Hippocampal formation (tissue), 2 donors: ENCODE measurements at places on chromosomes 6 and 20.

GRCh38 chr20:50913690-50914375 lies 17.4 kb downstream of the ADNP start:
- DNase-seq: no peak

- no peak for DNase-seq
These were observed 10.8 kb upstream of the ARMC2 start for GRCh38 chr6:108837236-108837971.

DNA sequence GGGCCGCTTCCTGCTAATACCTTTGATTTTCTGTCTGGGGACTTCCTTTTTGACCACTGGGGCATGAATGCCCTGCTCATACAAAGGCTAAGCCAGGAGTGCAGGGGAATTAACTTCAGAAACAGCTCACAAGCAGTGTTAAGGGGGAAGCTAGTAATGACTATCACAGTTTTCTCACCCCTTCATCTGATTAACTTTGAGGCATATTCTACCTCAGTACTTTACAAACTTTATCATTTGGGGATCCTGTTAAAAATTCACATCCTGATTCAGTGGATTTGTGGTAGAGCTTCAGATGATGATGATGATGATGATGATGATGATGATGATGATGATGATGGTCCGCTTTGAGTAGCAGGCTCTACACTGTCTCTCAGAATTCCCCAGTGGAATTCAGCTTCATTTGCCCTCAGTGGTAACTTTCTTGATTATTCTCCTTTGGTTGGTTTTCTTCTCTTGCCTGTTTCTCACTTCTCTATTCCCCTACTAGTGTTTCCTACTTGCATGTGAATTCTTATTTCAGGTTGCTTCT lies 78.4 kb upstream of the TMEM170B start:
- DNase-seq: no peak

GRCh38 chr6:26155061-26155930 lies 68.1 kb downstream of the HFE start:
- DNase-seq: no peak

DNA sequence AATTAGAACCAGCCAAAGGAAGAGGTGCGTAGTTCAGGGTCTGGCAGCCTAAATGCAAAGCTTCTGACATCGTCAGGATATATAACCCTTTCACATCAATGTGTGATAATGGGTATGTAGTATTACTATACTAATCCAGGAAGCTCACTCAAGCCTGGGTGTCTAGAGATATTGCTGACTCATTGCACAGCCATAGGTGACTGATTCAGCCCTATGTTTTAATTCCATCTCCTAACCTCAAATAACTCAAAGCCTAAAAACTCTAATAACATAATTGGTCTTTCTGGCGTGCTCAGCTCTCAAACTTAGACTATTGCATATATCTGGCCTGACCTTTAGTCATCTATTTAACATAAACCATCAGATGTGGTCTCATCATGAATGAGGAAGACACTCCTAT lies 658.4 kb downstream of the TBC1D32 start:
- DNase-seq: no peak

GRCh38 chr6:169738204-169738975 lies 13.0 kb downstream of the DYNLT2 start:
- DNase-seq: no peak

DNA sequence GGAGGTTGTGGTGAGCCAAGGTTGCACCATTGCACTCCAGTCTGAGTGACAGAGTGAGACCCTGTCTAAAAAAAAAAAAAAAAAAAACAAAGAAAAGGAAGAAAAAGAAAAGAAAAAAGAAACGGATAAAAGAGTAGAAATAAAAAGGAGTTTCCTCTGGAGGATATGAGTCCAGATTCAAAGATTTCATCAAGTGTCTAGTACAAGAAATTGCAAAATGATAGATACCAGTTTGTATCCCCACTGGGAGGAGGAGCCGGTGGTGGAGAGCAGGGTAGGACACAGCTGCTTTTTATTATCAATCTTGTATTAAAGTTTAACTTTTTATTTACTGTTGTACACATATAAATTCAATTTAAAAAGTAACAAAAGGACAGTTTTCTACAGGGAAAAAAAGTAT lies 113.9 kb downstream of the BMP7 start:
- DNase-seq: no peak

DNA sequence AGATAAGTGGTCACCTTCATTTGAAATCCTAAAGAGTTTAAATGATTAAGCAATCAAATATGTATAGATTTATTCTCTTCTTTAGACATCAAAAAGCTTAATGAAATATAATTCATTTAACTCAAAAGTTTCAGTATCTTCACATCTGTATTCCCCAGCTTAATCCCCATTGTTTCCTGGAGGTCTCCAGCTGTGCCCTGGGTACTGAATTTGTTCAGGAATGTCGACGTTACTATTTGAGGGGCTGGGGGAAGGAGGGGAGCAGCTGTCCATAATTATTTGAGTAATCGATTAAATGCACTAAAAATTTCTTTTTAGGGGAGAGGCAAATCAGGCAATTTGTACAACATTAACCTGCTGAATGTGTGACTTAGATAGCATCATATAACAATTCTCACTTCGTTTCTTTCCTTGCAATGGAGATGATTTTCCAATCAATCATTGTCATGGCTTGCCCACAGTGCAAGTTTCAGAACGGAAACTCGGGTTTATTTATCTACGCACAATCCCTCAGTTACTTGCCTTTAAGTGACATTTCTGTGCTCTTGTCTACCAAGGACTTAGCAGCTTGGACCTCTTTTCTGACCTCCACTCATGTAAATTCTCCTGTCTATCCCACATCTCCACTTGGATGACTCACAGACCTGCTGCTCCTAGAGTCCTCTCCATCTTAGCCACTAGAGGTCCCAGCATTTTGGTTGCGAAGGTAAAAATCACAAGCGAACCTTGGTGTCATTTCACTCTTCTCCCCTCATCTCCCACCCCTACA lies 3.9 kb downstream of the DOK5 start:
- DNase-seq: no peak

- no peak for DNase-seq
These were observed 4.1 kb downstream of the MAP1LC3A start for GRCh38 chr20:34562641-34563040.

DNA sequence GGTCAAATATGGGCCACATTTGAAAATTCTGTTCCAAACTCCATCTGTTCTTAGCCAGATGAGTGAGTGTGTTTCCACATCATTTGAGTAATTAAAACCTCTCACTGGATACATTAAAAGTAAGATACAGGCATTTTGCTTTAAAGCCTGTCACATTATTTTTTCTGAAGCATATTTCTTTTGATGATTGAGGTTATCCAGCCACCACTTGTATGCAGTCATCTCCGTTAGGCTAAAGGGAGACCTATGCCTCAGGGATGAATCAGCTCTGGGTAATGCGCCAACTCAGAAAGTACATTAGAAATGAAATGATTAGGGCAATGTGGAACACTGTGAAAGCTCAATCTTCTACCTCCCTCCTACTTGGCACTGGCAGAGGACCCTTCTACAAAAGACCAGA lies 90.7 kb downstream of the SNAP25 start:
- DNase-seq: no peak

GRCh38 chr6:142440600-142441293 lies 138.9 kb downstream of the ADGRG6 start:
- DNase-seq: no peak

GRCh38 chr20:63854069-63854765 lies 7.1 kb upstream of the ABHD16B start:
- no peak for DNase-seq

GRCh38 chr20:47865451-47865850 lies 80.2 kb upstream of the SULF2 start:
- no peak for DNase-seq

DNA sequence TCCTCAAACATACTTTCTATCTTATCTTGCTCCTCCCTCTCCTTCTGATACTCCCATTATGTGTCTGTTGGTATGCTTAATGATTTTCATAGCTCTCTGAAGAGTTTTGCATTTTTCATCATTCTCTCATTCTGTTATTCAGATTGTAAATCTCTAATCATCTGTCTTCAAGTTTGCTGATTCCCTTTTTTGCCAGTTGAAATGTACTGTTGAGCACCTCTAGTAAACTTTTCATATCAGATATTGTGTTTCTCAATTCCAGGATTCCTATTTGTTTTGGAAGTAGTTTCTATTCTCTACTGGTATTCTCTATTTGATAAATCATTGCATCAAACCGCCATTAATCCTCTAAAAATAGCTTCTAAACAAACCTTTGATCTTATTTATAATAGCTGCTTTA lies 387.7 kb downstream of the PAX1 start:
- no peak for DNase-seq

DNA sequence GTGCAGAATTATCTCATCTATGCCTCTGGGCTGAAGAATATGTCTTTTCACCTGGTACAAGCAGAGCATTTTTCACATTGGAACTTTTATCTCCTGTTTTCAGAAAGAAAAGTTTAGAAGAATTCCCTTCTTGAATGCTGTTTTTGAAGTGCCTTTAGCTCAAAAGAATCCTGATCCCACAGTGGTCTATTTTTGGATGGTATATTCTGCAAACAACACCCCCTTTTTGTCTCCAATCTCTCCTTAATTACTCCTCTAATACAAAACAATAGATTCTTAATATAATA lies 57.7 kb upstream of the HFE start:
- DNase-seq: no peak

- no peak for DNase-seq
These were observed 118.6 kb upstream of the ASF1A start for GRCh38 chr6:118775381-118775780.

- no peak for DNase-seq
These were observed 50.9 kb upstream of the PDE10A start for GRCh38 chr6:165713845-165714466.

GRCh38 chr20:53853111-53853713 lies 217.2 kb downstream of the BCAS1 start:
- DNase-seq: no peak

DNA sequence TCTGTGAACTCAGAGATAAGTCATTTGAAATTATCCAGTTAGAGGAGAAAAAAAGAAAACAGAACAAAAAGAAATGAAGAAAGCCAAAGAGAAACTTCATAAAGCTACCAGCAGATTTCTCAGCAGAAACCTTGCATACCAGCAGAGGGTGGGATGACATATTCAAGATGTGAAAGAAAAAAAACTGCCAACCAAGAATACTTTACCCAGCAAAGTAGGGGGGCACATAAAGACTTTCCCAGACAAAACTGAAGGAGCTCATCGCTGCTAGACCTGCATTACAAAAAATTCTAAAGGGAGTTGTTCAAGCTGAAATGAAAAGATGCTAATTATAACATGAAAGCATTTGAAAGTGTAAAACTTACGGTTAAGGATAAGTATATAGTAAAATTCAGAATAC lies 246.3 kb downstream of the FNDC1 start:
- no peak for DNase-seq

DNA sequence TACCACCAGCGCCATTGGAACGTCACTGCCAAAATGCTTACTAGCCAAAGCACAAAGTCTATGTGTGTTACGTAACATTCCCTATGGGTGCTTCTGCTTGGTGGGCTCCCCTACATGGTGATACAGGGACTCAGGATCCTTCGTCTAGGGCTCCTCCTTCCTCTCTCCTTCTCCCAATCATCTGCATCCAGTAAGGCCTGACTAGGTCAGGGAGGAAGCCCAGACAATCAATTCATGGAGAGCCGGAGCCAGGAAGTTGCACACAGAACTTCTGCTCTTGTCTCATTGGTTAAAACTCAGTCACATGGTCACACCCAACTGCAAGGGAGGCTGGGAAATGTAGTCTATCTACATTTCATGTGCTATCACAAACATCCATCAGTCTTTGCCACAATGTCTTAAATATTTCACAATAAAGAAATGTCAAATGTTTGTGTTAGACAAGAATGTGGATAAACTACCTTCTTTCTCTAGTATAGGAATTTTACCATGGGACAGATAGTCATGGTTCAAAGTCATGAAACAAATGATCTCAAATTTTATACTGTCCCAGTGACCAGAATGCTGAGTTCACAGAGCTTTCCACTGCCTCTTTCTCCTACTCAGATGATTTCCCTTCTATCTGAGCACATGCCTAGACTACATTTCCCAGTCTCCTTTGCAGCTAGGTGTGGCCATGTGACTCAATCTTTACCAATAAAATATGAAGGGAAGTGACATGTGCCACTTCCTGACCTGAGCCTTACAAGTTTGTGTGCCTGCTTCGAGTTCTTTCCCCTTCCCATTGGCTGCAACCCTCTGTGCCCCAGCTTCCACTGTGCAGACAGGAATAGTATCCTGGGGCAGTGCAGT lies 9.3 kb upstream of the KCNK15 start:
- DNase-seq: peak; percentile 57

- no peak for DNase-seq
These were observed 24.5 kb upstream of the GRM4 start for GRCh38 chr6:34170346-34170745.

- no peak for DNase-seq
These were observed 282.9 kb downstream of the KIF16B start for GRCh38 chr20:16290358-16290757.

DNA sequence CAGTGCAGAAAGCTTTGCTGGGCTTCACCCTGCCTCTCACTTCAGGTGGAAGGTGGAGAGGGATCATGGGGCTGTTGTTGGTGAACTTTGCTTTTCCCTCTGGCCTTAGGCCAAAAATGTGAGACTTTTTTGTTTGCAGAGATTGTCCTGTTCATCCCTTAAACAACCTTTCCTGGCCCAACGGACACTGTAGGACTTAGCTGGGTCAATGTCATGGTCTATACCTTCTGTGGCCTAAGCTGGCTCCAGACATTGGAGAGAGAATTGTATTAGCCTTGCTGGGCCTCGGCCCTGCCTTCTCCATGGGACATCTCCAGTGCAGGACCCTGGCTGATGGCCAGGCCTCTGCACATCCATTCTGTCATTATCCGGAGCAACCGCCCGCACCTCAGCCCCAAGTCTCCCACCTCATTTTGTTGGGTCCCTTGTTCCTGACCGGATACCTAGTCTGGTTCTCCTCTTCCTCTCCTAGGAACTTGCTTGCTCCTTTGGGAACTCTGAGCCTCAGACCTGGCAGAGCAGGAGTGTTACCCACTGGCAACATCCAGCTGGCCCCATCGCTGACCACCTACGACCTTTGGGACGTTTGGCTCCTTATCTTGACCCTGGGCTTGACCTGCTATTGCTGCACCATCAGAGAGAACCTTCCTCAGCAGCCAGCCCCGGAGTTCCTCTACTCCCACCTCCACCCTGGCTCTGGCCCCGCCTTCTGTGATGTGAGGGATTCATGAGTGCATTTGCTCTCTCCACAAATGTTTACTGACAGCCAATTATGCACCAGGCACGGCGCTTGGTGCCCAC lies 128.2 kb downstream of the BANF2 start:
- no peak for DNase-seq

GRCh38 chr6:36380166-36380565 lies 7.3 kb downstream of the ETV7 start:
- DNase-seq: no peak

GRCh38 chr6:129750360-129750759 lies 40.4 kb upstream of the ARHGAP18 start:
- DNase-seq: no peak

GRCh38 chr6:144406796-144407195 lies 121.7 kb downstream of the UTRN start:
- DNase-seq: no peak

GRCh38 chr6:45433533-45434380 lies 56.0 kb upstream of the SUPT3H start:
- DNase-seq: no peak

- DNase-seq: no peak
These were observed 122.3 kb downstream of the CEBPB start for GRCh38 chr20:50312682-50313521.
